ENCODE measurements at places on chromosomes 5 and 9. TPM values are rescaled to one million over a fixed set of nuclear protein-coding genes. Genes with fewer than 3 reads are reported as not detected.

Gene RANBP17
- total RNA-seq = 13.4 TPM

Gene PPP1R2B
- total RNA-seq = not detected

Gene PRR16
- total RNA-seq = 2.9 TPM

Gene PCDHGB7
- 4.5 TPM for total RNA-seq

Gene HTR4
- total RNA-seq = 18.8 TPM

Gene FRMPD1
- total RNA-seq = 0.09 TPM

Gene CFAP157
- total RNA-seq = not detected

Gene MOB3B
- total RNA-seq = 57.5 TPM

DNA sequence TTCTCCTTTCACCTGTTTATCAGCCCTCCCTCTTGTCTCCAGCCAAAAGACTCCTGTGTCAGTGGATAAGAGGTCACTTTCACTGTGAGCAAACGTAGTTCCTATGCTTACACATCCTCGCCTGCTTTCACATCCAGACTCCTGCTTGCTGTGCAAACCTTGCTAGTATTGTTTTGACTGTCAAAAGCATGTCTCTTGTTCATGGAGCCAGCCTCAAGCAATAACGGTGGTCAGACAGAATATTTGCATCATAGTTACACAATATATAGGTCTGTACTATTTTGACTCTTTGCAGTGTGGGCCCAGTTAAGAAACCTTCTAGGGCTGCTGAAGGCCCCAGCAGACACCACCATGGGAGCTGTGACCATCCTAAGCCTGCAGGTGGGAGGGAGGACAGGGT lies 420.0 kb downstream of the SEMA5A start:
- no peak for DNase-seq

GRCh38 chr9:81389569-81389993 lies 299.8 kb downstream of the TLE1 start:
- no peak for DNase-seq

- DNase-seq = no peak
Measured at GRCh38 chr5:107285772-107286171, 385.0 kb downstream of the EFNA5 start.

DNA sequence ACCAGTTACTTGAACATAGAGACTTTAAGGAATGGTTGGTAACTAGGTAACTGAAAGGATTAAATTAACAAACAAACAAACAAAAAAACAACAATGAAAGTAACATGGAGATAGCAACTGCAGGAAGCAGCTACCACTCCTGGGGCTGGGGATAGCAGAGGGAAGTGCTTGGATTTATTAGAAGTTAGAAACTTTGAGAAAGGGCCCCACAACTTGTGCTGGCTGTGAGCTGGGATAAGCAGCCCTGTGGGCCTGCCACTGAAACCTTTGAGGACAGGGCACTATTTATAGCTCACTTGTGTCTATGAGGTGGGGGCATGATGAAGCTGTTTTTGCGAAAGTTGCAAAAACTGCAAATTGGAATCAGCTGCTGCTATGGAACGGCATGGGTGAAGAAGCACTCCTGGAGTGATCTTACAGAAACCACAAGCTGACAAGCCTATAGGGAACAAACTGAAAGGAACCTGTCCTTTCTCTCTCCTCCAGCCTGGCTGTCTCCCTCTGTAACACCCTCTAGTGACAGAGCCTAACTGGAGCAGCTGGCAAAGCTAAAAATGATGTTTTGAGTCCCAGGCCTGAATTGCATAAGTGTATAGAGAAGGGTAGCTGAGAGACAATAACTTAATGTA lies 91.4 kb upstream of the RANBP6 start:
- DNase-seq = no peak

GRCh38 chr5:53923961-53924360 lies 363.5 kb downstream of the NDUFS4 start:
- no peak for DNase-seq

- DNase-seq = no peak
Measured at GRCh38 chr5:146006470-146007190, 70.3 kb downstream of the SH3RF2 start.

DNA sequence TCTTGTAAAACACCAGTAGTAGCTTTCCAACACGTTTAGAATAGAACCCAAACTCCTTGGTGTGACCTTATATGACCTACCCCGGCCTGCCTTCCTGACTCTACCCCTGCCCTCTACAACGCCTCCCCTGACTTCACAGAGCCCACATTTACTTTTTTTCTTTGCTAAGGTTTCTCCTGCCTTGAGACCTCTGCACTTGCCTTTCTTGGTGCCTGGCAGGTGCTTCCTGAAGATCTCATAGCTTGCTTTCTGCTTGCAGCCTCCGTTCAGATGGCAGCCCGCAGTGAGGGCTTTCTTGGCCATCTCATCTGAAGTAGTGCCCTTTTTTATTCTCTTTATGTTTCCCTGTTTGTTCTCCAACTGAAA lies 24.3 kb downstream of the NUP214 start:
- DNase-seq = no peak

- DNase-seq = no peak
Measured at GRCh38 chr9:86389628-86390027, 35.4 kb upstream of the TUT7 start.

- no peak for DNase-seq
Measured at GRCh38 chr5:145996135-145996534, 59.8 kb downstream of the SH3RF2 start.

DNA sequence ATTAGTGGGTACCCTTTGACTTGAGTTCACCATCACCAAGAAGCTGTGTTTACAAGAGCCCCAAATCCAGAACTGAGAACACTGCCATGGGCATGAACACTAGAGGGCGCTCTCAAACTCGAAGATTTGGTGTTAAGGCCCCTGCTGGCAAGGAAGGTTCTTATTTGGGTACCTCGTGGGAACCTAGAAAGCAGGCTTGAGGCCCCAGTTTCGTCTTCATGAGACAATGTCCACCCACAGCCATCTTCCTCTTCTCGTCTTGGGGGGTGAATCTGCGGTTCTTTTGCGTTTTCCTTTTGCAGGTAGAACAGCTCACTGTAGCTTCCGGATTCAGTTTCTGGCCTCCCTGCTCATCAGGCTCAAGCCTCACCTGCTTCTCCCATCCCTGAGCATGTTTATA lies 184.0 kb downstream of the SEMA5A start:
- peak; percentile 48 for DNase-seq

DNA sequence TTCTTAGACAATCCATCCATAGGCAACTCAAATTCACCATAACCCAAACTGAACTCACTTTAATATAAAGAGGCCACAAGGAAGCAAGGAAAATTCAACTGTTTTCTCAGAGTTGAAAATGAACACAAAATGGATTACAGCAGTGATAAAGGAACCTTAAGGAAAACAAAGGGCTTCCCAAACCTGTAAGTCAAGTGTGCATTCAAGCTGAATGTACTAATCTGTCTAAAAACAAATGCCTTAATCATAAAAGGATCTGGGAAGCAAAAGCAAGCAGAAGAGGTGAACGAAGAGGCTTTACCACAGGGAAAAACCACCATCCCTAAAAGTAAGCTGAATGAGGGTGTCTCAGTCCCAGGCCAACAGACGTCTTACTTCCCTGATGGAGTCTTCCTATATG lies 13.6 kb downstream of the FBXW11 start:
- DNase-seq = no peak

- DNase-seq = no peak
Measured at GRCh38 chr9:2257248-2257929, 242.2 kb downstream of the SMARCA2 start.

DNA sequence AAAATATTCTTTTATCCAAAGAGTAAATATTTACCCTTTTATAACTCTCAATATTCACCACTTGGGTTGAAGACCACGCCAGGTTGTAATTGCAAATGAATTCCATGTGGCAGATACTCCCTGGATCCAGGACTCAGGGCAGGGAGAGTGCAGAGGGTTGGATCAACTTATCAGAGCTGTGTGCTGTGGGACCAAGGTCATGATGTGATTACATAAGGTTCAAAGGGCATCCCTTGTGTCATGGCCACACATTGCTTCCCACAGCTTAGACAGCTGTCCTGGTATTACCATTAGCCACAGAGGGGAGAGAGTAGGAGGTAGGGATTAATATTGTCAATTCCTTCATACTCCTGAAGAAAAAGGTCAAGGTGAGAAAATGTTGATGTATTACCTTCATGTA lies 133.9 kb downstream of the JAKMIP2 start:
- no peak for DNase-seq

GRCh38 chr5:180284149-180284548 lies 7.7 kb downstream of the MAPK9 start:
- no peak for DNase-seq

- no peak for DNase-seq
Measured at GRCh38 chr5:109399092-109399759, 10.5 kb downstream of the PJA2 start.

DNA sequence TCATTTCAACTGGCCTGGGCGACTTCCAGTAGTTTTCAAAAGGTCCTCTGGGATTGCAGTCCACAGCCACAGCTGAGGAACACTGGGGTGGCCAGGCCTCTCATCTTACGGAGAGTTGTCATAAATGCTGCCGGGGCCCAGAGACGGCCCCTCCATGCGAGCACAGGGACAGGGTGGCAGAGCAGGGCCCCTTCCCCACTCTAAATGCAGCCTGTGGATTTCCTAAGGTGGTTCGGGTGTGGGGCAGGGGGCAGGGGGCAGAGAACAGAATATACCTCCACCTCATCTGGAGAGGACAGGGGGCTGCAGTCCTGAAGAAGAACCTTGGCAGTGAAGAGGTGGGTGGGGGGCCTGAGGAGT lies 113.6 kb upstream of the TBC1D2 start:
- DNase-seq = no peak

DNA sequence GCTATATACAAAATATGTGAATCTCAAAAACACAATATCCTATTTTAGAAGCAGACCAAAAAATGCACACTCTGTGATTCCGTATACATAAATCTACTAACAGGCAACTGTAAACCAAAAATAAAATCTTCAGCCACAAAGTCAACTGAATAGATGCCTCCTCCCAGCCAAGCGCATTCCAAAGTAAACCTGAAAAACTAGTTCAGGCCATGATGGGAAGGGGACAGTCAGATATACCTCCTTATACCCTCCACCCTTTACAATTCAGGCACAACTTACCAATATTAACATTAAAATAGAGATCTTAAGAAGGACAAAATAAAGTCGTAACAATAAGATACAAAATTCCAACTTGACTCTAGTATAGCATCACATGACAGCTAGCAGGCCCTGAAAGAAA lies 1604.5 kb upstream of the NUDT12 start:
- DNase-seq = no peak

- DNase-seq = no peak
Measured at GRCh38 chr9:136875155-136875554, 9.0 kb upstream of the EDF1 start.

Data from mucosa of descending colon (tissue), 3 donors.